ENCODE measurements at places on chromosomes 7 and 10.

DNA sequence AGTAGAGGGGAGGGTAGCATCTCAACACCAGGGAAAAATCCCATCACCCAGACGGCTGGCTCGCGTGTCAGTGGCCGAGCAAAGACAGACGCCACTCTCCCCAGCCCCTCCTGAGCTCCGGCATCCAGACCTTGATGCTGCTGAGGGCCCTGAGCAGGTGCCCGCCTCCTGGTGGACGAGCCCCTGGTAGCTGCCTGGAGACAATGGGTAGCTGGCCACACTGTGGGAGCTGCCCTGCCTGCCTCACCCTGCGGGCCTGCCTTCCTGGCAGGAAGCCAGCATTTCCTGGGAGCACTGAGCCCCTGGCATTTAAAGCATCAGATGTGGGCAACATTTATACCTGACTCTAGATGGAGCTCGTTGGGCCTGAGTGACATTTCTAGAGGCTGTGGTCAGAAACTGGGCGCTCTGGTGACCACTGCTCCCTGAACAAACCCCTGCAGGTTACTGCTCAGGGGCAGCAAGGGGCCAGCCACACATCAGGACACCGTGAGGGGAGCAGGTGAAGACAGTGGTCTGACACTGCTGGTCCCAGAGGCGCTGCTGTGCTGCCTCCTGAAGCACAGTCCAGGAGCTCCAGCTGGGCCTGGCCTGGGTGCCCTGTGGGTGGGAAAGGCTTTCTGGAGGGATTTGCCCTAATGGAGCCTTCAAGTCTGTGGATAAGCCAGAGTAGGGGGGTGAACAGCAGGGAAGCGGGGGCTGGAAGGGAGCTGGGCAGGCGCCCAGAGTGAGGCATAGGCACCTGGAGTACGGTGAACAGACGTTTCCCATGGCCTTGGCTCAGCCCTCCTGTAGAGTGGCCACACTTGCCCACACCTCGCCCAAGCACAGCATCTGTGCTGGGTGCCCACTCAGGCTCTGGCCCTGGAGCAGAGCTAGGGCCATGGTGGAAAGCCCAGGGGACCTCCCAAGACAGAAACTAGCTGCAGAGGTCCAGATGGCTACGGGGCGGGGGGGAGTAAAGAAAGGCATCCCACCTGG, 138.7 kb downstream of the MAPK8 start:
- no peak for DNase-seq

DNA sequence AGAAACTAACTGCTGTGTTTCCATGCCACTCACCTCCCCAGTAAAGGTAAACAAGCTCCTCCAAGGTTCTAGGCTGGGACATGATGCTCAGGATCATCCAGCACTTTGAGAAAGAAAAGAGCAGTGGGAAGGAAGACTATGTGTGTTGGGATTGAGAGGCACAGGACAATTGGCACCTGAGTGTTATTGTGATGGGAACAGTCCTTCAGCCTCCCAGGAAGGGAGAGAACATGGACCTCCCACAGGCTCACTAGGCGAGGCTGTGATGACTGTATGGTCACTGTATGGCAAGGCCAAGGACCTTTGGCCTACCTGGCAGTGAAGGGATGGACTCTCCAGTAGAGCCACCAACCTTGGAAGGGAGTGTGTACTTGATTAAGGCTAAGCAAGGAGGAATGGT, 123.2 kb upstream of the UNC5B start:
- DNase-seq, result peak; percentile 3

DNA sequence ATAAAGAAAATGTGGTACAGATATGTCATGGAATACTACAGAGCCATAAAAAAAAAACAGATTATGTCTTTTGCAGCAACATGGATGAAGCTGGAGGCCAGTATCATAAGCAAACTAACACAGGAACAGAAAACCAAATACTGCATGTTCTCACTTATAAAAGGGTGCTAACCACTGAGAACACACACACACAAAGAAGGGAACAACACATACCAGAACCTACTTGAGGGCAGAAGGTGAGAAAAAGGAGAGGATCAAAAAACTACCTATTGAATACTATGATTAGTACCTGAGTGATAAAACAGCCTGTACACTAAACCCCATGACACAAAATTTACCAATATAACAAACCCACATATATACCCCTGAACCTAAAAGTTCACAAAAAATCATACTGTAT, 144.6 kb downstream of the TPK1 start:
- no peak for DNase-seq

DNA sequence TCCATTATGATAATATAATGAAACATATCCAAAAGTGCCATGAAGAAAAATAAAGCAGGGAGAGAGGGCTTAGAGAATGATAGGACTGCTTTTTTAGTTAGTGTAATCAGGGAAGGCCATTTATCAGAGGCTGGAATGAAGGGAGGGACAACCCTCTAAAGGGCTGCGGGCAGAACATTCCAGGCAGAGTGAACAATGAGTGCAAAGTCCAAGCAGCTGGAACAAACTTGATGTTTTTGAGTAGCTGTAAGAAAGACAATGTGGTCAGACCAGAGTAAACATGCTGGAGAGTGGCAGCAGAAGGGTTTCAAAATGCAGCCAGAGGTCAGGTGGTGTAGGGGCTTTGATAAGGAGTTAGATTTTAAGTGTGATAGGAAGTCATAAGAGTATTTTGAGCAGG, 65.6 kb upstream of the CCDC6 start:
- DNase-seq, result no peak

GRCh38 chr10:42926843-42927242, 144.2 kb downstream of the BMS1 start:
- DNase-seq, result no peak

DNA sequence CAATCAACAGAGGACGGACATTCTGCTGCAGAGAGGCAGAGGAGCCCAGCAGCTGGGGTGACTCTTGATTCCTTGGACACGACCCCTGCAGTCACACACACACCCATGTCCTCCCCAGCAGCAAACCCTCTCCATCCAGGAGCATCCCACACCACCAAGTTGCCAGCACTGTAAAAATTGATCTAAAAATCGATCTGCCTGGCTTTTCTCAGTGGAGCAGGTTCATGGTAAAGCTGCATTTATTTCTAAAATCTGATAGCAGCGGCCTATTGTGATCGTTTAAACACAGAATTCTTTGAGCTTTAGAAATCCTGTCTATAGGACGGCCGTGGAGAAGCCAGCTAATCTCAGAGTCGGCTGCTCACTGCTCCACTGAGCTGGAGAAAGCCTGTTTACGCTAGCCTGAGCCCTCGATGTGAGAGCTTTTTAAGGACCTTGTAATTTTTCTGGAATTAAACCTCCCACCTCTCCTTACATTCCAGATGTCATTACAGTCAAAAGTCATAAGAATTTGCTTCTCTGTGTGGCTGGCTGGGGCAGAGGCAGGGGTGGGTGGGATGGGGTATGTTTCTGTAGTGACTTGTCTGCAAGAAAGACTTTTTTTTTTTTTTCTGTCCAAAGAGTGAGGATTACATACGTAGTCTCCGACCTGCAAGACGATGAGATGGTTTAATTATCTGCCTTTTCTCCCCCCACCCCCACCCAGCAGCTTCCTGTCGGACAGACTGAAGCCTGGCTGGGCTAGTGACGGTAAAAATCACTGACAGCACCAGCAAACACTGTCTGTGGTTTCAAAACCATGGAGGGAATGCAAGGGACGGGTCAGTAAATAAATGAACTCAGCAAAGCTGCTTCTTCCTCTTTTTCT, 31.6 kb downstream of the TRIM8 start:
- DNase-seq, result no peak

DNA sequence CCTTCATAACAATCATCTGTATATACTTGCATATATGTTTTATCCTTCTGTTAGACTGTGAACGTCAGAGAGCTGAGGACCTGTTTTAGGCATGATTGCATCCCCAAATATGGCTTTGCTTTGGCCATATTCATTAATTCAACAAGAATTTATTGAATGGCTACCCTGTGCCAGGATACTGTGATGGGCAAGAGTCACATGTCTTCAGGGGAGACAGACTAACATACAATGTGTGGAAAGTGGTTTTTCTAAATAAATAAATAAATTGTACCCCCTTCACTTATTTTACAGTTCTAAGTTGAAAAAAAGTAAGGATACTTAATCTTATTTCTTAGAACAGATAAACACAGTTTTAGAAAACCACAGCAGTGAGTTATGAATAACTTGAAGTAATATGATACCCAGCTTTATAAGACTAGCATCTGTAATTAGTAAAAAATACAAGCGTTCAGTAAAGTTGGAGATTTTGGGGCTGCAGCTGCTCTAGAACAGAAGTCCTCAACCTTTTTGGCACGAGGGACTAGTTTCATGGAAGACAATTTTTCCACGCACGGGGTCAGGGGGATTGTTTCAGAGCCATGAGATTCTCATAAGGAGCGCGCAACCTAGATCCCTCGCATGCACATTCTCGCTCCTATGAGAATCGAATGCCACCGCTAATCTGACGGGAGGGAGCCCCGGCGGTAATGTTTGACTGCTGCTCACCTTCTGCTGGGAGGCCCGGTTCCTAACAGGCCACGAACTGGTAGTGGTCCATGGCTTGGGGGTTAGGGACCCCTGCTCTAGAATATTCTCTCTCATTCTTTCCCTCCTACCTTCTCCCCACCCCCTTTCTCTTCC, 89.4 kb upstream of the MTPN start:
- DNase-seq, result no peak

DNA sequence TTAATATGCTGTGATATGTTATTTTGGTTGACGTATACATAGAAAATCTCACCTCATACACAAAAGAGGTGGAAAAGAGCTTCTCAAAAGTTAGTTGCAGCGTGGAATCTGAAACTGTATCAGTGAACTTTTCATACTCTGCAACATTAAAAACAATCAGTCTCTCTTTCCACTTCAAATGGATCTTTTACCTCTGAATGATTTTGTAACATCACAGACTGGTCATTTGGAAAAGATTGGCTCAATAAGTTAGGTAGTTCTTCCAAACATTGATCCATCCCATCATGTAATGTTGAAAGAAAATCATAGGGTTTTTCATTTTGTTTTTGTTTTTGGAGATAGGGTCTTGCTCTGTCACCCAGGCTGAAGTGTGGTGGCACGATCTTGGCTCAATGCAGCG, 131.1 kb downstream of the AHR start:
- DNase-seq, result no peak

- peak; percentile 34 for DNase-seq
These were observed 681 bp upstream of the SPOCK2 start for GRCh38 chr10:72088889-72089575.

- peak; percentile 38 for DNase-seq
These were observed 83.8 kb downstream of the BMS1 start for GRCh38 chr10:42866115-42866995.

GRCh38 chr7:45592230-45592991, 18.2 kb downstream of the ADCY1 start:
- no peak for DNase-seq

DNA sequence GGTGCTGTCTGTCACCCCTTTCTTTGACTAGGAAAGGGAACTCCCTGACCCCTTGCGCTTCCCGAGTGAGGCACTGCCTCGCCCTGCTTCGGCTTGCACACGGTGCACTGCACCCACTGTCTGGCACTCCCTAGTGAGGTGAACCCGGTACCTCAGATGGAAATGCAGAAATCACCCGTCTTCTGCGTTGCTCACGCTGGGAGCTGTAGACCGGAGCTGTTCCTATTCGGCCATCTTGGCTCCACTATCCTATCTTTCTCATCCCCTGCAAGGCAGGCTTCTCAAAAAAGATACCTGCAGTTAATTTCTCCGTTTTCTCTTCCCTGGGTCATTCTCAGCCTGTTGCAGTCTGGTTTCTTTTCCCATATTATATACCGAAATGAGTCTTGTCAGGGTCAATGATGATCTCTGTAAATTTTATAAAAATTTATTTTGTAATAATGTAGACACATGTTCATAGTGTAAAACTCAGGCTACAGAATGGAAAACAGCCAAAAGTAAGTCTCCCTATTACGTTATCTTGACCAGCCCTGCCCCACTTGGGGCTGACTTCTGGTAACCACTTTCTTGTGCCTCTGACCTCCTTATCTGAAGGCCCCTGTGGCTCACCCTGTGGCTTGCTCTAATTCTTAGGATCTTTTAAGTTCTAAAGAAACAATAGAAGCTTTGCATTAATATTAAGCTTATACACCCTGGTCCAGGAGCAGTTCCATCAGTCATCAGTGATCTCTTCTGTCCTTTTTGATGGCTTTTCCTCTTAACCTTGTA, 20.7 kb downstream of the BLVRA start:
- no peak for DNase-seq

- no peak for DNase-seq
These were observed 6.9 kb upstream of the PSMG3 start for GRCh38 chr7:1576521-1577253.

GRCh38 chr10:83927166-83927565, 212.1 kb upstream of the GHITM start:
- no peak for DNase-seq
